Fibroblast of skin of scalp (primary cell): ENCODE measurements at places on chromosomes 7 and 10.
A peak's percentile ranks its signal among the peaks of the same experiment; 100 is the strongest.

DNA sequence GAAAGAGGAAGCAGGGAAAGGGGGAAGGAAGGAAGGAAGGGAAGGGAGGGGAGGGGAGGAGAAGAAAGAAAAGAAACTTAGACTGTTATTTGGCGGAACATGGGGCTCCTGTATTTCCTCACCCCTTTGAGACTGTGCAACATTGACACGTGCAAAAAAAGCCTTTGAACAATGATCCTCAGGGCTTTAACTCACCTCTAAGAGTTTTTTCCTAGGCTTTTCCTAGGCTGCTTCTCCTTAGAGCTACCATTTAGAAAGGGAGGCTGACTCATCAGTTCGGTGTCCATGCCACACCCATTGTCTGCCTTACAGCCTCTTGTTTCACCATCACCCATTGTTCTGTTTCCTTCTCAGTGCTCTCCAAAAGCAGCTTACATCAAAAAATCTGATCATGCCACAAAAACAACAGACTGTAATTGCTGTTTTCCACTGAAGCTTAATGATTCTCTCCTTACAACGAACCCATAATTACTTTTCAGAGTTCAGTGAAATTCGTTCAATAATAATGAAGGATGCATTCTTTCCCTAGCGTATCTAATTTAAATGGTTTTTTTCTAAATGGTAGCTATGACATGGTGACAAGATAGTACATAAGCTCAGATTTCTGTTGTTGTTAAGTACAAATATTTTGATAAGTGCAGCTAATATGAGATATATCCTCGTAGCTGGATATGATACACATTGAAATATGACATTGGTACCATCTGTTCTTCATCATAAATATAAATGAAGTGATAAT lies 90.8 kb downstream of the PRLHR start:
- DNase-seq, result peak; percentile 65

DNA sequence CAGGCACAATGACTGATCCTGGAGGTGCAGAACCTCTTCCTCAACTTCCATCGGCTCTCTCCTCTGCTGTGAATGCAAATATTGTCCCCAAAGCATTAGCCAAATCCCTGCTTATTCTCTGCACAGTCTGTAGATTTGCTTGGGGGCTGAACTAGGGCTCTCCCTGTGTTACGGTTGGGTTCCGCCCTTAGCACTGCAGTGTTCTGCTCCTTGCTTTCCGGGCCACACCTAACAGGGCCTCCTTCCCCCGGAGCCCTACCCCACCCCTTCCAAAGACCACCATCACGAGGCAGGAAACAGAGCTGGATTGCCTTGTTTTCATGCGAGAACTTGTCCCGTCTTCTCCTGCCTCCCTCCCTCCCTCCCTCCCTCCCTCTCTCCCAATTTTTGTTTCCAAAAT lies 36.6 kb downstream of the SLC25A28 start:
- no peak for DNase-seq

GRCh38 chr10:86344714-86345161 lies 21.9 kb downstream of the GRID1 start:
- DNase-seq, result no peak

DNA sequence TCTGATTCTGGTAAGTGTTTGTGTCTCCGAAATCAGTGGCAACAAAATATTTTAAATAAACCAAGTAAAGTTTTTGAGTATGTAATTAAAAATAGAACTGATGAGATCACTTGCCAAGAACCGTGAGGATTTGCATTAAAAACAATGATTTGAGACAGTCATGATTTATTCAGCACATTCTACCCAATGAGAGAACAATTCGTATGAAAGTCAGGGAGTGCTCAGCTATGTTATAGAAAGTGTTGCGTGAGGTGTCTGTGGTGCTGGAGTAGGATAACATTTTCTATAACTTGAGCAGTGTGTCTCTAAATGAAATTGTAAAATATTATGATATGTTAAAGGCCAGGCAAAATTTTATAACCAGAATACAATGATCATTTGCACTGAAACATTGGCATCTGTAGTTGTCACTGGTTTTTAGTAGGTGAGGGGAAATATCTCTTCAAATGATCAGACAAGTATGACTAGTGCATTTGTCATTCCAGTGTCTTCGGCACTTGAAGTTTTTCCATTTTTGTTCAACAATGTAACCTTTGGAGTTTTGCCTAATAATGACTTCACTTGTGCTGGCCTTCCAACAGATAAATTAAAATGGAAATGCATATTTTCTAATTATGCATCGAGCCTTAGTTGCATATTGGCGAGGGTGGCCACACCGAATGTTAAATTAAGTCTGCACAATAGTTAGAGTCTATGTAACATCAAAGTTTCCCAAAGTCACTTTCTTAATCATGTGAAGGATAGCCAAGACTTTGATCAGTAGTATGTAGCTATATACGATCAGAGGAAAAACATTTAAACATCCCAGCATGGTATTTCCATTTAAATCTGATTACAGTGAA lies 335.9 kb downstream of the GFRA1 start:
- DNase-seq, result peak; percentile 89

GRCh38 chr10:71788954-71789353 lies 15.6 kb upstream of the VSIR start:
- no peak for DNase-seq

- DNase-seq, result peak; percentile 96
Observed at GRCh38 chr10:70233109-70233938, at the start of gene PPA1. TSS of gene PPA1 (minus strand) at chr10:70233429. CDS start at chr10:70233327, 102 bp downstream.

DNA sequence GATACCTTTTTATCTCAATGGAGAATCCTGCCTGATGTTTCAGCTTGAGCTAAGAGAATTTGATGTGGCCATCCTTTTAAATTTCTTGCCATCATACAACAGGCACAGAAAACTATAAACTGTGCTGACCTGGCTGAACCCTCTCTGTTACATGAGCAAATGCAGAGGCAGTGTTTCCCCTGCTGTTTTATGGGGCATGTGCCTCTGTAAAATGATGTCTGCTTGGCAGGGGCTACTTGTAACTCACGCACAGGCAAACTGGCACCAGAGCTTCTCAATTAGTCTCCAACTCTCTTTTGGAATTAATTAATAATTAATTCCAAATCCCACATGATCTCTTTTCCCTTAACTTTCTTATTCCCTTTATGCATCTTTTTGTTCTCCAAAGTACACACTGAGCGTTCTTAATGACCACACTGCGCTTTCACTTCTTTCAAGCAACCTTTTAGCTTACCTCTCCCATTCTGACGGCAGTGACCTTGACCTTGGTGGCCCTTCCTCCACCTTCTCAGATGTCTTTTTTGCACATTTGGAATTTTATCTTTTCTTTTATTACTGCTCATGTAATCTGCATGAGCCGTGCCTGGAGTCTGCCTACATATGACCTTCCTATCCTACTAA lies 334.0 kb downstream of the PLXNA4 start:
- DNase-seq, result no peak

GRCh38 chr10:89335226-89335625 lies 7.4 kb downstream of the IFIT3 start:
- DNase-seq, result no peak

DNA sequence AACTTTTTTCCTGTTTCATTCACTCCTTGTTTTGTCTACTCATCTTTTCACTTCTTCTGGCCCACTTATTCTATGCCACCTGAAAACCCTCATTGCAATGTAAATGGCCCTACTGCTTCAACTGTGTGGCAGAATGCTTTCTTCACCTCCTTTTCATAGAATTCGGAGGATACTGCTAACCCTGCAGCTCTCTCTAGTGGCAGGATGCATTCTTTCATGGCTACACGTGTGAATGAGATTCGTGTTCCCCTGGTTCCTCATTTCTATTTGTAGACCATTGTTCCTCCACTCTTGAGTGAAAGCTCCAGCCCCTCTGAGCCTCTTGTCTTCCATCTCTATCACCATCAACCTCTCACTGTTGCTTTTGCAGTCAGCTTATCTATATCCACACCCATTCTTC lies 20.9 kb upstream of the CYP26C1 start:
- DNase-seq, result peak; percentile 64

DNA sequence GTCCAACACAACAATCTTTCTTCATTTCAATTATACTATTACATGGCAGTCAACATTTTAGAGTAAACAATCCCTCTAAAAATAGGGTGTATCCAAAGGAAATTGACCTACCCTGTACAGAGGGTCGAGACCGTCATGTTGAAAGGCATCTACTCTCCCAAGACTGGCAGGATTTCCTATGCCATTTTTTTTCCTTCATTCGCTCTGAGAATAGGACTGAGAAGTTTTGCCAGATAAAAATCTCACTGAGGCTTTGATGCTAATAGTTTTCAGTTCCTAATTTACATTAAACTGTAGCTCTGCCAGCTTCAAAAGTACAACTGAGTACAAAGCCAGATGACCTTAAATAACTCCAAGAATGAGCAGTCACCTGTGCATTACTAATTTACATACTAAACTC lies 84.5 kb upstream of the SEMA3C start:
- DNase-seq, result no peak

GRCh38 chr7:157312941-157313340 lies 23.9 kb upstream of the DNAJB6 start:
- no peak for DNase-seq

GRCh38 chr10:110226926-110227641 lies 19.7 kb downstream of the MXI1 start:
- DNase-seq, result peak; percentile 14

DNA sequence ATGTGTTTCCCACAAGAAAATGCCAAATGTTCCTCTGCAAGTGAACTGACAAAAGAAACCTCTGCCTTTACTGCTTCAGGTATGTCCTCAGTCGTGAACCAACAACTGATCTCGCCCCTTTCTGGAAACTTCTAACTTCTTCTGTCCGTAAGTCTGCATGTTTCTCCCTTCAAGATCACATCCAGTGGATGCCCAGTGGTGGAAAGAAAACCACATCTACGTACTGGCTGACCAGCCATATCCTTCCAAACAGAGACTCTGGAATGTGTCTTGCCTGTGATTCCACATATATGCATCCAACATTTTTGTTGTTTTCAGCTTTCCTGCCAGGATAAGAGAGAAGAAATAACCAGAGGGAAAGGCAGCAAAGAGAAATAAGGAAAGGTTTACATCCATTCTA lies 152.7 kb downstream of the GLI3 start:
- no peak for DNase-seq

DNA sequence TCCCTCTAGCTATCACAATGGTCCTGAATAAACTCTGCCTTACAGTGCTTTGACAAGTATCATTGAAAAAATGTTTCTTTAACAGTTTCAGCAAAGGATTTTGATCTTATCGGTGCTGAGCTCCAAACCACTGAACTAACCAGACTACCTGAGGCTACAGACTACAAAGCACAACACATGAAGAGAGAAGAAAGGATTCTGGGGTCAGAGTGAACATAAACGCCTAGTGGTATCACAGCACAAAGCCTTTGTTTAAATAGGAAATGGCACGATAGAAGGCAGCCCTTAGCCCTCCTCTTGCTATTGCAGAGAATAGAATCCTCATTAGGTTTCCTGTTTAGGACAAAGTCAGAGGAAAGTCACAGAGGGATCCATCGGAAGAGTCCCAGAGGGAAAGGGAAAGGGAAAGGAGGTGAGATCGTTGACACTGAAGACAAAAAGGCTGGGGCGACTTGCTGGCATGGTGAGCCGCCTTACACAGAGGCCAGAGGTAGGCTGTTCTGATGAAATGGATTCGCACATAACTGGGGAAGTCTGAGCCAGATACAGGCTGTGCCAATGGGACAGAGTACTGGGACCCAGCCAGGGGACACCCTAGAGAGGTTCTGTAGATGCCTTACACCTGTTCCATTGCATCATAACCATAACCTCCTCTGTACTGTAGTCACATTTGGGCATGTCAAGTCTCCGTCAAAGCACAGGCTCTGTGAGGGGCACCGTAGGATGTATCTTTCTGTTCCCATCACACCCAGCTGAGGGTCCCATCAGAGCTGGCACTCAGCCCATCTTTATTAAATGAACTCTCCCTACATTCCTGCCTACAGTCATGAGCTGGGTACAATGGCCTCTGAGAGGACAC lies 71.5 kb downstream of the XPNPEP1 start:
- no peak for DNase-seq

GRCh38 chr7:45000093-45001032 lies at the start of gene CCM2:
TSS of gene CCM2 (plus strand) at chr7:45000201. CDS start at chr7:45000334, 133 bp downstream.
- DNase-seq, result peak; percentile 30

DNA sequence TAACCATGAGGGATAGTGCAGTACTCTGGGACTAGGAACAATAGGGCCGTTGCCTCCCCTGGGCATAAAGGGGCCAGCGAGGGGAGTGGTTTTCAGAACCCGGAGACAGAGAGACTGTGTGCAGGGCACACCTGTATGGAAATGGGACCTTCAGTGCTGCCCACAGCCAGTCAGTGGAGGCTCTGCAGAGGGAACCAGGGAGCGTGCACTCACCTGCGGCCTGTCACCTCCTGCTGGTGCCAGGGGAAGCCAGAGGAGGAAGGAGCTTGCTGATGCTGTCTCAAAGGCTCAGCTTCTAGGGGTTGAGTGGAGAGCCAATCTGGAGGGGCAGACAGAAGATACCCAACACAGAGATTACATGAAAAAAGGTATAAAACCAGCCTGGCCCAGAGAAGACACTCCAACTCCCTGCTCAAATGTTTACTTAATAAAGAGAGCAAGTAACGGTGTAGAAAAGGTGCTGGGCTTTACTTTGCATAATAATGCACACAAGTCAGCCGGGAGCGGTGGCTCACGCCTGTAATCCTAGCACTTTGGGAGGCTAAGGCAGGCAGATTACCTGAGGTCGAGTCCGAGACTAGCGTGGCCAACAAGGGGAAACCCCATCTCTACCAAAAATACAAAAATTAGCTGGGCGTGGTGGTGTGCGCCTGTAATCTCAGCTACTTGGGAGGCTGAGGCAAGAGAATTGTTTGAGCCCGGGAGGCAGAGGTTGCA lies 35.5 kb upstream of the WAPL start:
- no peak for DNase-seq

GRCh38 chr10:123327450-123327849 lies 173.2 kb downstream of the BUB3 start:
- no peak for DNase-seq

- DNase-seq, result no peak
Observed at GRCh38 chr10:74643596-74643975, 182.8 kb upstream of the KAT6B start.

GRCh38 chr7:110604206-110604605 lies 486.7 kb upstream of the LRRN3 start:
- DNase-seq, result no peak

DNA sequence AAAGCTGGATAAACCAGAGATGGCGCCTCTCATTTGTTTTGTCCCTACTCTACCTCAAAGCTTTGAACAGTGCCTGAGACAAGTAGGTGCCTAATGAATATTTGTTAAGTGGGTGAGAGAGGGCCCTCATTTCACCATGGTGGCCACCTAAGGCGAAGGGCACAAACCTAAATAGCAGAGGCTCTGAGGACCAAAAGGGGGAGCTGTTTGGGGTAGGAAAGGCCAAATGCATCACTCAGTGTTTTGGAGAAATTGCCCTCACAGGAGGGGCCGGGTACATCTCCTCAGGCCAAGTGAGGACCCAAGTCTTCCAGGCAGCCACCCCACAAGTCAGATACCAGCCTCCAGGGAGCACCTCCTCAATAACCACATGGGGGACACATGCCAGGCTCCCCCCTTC lies 14.0 kb downstream of the IMPDH1 start:
- no peak for DNase-seq

DNA sequence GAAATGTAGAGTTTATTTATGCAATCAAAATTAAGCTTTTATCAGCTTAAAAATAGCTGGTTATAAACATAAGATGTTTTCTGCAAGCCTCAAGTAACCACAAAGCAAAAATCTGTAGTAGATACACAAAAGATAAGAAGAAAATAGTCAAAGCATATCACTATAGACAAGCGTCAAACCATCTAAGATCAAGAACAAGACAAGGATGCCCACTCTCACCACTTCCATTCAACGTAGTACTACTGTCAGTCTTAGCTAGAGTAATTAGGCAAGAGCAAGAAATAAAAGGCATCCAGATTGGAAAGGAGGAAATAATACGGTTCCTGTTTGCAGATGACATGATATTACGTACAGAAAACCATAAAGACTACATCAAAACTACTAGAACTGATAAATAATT lies 17.5 kb upstream of the CYP2E1 start:
- DNase-seq, result no peak
